Activated CD4-positive, alpha-beta T cell treated with anti-CD3 and anti-CD28 coated beads, Interleukin-2, amount 50 U/mL, for 1 hour (primary cell): ENCODE measurements at places on chromosomes 16 and 17.
A peak's percentile ranks its signal among the peaks of the same experiment; 100 is the strongest.

DNA sequence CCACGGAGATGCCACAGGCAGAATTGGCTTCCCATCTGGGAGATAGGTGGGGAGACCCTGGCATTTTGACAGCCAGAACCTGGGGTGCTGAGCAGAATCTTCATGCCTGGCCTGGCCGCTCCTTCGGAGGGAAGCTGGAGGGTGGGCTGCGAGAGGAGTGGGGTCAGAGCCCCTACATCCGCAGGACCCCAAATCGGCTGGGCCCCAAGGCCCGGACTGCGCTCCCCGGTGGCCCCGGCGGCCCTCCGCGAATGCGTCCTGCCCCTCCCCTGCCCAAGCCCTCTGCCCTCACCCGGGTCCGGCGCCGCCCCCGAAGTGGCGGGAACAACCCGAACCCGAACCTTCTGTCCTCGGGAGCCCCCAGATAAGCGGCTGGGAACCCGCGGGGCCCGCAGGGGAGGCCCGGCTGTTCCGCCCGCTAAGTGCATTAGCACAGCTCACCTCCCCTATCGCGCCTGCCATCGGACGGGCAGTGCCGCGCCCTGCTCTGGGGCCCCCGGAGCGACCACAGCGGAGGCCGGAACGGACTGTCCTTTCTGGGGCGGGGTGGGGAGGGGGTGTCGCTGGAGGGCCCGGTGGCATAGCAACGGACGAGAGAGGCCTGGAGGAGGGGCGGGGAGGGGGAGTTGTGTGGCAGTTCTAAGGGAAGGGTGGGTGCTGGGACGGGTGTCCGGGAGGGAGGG, 850 bp upstream of the PNMT start:
- DNase-seq = no peak

GRCh38 chr17:79160980-79161636, 86.5 kb downstream of the ENGASE start:
- DNase-seq = no peak

DNA sequence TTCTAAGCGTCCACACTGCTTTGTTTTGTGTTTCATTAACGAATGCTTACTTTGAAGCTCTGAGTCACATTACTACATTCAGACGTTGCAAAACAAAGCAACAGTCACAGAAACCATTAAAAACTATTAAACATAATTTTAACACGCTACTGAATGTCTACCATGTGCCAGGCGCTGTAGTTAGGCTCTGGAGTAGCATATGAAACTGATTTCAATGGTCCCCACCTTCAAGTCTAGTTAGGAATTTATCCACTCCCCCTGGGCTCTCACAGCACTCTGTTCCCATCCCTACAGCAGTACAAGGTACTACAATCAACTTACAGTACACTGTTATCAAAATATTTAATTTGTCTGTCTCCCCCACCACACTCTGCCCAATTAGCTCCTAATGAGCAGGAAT, 631 bp downstream of the UTP6 start:
- no peak for DNase-seq

DNA sequence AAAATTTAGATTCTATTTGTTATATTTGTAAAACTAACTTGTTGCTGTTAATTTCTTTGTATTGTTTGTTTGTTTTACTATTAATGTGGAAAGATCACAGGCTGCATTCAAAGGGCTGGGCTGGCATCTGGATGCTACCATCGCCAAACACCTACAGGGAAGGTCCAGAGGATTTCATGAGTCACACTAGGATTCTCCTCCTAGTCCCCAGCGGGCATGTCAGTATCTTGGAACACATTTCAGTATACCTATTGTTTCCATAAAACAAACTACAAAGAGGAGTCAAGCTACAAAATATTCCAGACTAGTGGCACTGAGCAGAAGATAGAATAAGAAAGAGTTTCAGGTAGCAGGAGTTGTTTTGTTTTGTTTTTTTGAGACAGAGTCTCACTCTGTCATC, 55.3 kb downstream of the NOG start:
- no peak for DNase-seq

- peak; percentile 32 for DNase-seq
These were observed 2.8 kb upstream of the UBTF start for GRCh38 chr17:44222112-44222869.

DNA sequence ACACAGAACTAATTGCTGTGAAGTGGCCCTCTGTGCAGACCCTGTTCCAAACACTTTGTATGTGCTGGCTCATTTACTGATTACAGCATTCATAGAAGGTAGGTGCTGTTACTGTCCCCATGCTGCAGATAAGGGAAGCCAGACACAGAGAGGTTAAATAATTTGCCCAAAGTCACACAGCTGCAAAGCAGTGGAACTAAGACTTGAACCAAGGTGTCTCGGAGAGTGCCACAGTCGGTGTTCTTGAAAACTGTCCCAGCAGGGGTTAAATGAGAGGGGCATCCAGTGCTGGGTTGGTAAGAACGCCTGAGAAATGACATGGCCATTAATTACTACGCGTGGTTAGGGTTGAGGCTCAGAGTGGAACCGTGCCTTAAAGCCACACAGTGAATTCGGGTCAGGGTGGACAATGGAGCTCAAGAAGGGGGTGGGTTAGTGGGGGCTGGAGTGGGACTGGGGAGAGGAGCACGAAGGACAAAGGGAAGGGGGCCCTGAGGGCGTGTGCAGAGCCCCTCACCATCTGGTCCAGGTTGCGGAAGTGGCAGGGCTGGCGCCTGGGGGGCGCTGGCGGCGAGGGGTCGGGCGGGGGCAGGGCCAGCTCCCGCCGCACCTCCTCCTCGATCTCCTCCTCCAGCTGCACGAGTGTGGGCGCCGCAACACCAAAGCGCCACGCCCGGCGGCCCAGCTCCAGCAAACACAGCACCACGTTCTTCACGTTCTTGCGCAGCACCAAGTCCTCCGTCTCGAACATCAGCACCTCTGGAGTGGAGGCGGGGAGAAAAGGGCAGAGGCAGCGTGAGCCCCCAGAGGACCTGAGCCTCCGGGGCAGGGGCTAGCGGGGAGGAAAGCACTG, 3.3 kb downstream of the GAS2L2 start:
- no peak for DNase-seq

GRCh38 chr17:70987867-70988340, 818.6 kb downstream of the KCNJ2 start:
- no peak for DNase-seq

DNA sequence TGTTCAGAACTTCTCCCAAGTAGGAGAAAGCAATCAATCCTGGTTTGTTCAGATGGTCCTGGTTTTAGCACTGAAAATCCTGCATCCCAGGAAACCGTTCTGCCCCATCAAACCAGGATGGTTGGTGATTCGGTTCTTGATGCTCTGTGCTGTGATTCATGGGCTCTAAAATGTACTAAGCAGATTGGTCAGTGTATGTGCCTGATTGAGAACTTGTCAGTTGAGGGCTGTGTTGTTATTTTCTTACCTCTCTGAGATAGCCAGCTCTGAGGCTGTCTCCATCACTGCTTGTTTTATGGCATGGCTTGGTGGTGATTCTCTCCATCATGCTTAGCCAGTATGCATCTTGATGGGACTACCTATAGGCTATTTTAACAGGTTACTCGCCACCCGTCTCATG, 246.9 kb upstream of the RBFOX1 start:
- DNase-seq = no peak

DNA sequence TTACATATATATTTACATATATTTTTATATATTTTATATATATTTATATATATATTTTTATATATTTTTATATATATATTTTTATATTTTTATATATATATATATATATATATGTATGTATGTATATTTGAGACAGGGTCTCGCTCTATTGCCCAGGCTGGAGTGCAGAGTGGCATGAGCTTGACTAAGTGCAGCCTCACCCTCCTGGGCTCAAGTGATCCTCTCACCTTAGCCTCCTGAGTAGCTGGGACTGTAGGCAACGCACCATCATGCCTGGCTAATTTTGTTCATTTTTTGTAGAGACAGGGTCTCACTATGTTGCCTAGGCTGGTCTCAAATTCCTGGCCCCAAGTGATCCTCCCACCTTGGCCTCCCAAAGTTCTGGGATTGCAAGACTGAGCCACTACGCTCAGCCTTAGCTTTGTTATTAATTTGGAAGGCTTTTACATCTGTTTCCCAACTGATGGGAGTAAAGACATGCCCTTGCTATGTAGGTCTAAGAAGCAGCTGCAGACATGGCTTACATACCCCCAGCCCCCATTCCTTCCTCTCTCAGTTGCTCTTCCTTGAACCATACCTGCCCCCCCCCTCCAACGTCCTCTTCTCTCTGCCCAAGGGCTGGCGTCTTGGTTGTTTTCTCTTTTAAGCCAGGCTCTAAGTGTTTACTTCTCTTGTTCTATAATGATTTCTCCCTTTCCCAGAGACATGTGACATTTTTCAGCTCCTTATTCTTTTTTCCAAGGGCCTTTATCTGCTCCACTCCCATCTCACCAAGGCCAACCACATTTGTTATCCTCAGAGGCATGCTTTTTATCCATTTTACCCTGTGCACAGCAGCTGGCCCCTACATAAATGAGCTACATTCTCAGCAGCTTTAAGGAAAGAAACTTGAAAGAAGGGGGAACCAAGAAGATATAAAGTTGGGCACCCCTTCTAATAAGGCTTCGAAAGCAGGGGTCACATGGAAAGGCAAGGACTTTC, 64.2 kb upstream of the ATF7IP2 start:
- no peak for DNase-seq

- peak; percentile 71 for DNase-seq
These were observed 7.5 kb downstream of the SLC16A3 start for GRCh38 chr17:82236142-82236971.

- no peak for DNase-seq
These were observed 99.5 kb downstream of the CHD9NB start for GRCh38 chr16:52953215-52953614.

DNA sequence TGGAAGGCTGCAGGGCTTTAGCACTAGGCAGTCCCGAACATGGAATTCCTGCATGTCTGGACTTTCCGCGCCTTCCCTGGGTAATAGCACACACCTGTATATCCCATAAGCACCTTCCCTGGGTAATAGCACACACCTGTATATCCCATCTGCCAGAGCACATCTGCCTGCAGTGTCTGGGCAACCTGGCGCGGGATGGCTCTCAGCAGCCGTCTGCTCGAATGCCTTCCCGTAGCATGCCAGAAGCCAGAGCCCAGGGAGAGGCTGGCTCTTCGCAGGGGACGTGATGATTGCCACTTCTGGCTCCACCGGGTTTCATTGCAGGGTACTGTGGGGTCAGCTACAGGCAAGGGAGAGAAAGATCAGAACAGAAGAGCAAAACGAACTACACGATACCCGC, 21.3 kb downstream of the MBTPS1 start:
- no peak for DNase-seq

DNA sequence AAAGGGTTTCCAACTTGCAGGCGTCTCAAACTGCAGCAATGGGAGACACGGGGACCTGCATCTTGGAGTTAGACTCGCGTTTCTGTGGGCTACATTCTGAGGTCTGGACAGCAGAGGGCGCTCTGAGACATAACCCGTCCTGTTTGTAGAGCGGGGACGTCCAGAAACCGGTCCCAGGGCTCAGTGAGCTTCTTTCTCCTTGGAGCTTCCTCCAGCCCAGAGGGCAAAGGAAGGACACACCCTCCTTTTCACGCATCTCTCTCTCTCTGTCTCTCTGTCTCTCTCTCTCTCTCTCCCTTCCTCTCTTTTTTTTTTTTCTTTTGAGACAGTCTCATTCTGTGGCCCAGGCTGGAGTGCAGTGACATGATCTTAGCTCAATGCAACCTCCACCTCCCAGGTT, 19.8 kb downstream of the COX4I1 start:
- peak; percentile 86 for DNase-seq

- DNase-seq = no peak
These were observed 1.2 kb downstream of the ARHGAP44 start for GRCh38 chr17:12790249-12791106.

DNA sequence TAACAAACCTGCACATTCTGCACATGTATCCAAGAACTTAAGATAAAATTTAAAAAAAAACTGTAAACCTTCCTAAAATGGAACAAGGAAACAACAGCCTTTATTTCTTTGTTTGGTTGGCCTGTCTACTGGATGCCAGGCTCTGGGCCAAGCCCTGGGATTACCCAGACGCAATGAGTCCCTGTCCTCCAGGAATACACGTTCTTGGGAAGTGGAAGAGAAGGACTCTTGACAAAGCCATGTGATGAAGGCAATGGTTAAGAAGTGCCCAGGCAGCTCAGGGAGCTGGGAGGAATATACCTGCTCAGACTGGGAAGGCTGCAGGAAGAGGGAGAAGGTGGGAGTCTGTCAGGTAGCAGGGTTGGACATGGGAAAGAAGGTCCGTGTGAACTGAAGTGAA, 115.4 kb downstream of the AXIN2 start:
- no peak for DNase-seq

- DNase-seq = no peak
These were observed 30.2 kb downstream of the SALL1 start for GRCh38 chr16:51120730-51121347.

DNA sequence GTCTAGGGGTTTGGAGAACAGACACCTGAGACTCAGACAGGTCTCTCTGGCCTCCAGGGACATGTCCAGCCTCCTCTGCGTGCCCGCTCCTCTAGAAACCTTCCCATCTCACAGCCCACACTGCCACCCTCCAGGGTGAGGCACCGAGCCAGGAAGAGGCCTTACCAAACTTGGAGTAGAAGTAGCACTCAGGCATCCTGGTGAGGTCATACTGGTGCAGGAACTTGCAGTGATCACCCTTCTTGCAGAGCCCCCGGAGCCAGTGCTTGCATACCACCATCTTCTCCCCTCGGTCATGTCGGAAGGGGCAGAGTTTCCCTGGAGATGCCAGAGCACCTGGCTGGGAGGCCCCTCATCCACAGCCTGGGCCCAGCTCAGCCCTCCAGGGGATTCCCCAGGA, 4.2 kb downstream of the CPSF4L start:
- DNase-seq = no peak

GRCh38 chr17:76565728-76566612, 19.7 kb downstream of the ST6GALNAC2 start:
- no peak for DNase-seq

DNA sequence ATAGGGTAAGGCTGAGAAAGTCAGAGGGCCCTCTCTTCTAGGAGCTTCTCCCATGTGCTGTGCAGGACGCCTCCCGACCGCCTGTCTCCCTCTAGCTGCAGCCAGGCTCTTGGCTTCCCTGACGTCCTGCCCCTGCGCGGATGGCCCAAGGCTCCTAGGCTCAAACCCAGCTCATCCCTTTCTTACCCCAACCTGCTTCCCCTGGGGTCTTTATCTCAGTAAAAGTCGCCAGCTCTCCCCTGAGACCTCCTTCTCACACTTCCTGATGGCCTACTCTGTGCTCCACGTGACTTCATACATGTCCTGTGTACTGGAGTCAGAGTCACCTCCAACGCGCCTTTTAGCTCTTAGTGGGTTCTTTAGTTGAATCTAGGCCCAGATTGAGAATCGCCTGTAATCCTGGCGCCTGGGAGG, 1.1 kb upstream of the ZNF747 start:
- peak; percentile 56 for DNase-seq

- no peak for DNase-seq
These were observed 14.1 kb downstream of the MAP3K14 start for GRCh38 chr17:45302649-45303173.

GRCh38 chr16:68732042-68732680, 4.9 kb upstream of the CDH1 start:
- DNase-seq = no peak

- DNase-seq = peak; percentile 12
These were observed 961 bp downstream of the FGF11 start for GRCh38 chr17:7440113-7440833.
